GOT3 (cell line): ENCODE measurements at places on chromosomes 6 and 20.

GRCh38 chr6:43809417-43810305 lies 39.6 kb downstream of the VEGFA start:
- DNase-seq, result no peak

DNA sequence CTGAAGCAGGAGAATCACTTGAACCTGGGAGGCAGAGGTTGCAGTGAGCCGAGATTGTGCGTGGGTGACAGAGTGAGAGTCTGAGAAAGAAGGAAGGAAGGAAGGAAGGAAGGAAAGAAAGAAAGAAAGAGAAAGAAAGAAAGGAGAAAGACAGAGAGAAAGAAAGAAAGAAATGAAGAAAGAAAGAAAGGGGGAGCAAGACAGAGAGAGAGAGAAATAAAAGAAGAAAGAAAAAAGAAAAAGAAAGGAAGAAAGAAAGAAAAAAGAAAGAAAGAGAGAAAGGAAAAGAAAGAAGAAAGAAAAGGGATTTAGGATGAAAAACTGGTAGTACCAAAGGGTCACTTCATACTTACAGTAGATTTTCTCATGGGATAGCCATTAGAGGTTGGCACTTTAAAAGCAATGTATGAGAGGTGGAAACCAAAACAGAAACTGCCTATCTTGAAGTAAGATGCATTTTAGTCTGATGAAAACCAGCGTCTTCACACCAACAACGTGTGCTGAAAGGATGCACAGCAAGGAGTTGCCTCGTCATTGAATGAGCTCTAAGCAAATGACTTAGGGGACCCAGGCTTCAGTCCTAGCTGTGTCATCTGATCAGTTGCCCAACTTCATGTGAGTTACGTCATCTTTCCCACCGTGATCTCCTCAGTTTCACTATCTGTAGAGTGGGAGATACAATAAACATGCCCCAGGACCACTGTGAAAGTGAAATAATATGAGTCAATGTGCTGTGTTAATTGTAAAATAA lies 133.9 kb upstream of the NEDD9 start:
- no peak for DNase-seq

DNA sequence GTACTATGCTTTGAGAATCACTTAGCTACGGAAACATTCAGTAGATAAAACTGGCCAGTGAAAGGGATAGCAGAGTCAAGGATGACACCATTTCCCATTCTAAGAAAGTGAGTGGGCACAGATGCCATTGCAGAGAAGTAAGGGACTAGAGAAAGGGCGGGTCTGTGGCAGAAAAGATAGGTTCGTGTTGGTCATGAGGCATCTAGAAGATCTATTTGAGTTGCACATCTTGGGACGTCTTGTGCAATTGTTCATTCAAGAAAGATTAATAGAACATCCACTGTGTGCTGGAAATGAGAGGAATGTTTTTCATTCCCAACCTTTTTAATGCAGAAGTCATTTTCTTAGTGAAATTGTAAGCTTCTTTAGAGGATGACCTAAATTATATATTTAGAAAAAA lies 161.7 kb downstream of the PLCB1 start:
- no peak for DNase-seq

- DNase-seq, result no peak
Measured at GRCh38 chr6:163897669-163898068, 483.2 kb downstream of the QKI start.

- DNase-seq, result no peak
Measured at GRCh38 chr6:125254321-125254720, 47.4 kb downstream of the HDDC2 start.

GRCh38 chr6:128929869-128930268 lies 46.9 kb downstream of the LAMA2 start:
- no peak for DNase-seq

DNA sequence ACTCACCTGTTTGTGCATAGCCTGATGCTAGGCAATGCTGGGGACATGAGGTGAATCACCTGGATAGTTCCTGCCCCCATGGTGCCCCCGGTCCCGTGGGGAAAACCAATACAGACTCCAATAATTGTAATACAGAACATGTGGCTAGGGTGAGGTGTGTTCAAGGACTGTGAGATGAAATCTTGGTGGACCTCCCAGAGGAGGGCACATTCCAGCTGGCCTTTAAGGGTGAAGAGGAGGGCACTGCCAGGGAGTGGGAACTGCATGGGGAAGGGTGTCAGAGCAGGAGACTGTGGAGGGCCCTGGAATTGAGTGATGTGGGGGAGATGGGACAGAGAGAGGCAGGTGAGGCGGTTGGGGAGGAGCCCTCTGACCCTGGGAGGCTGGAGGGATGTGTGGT lies 2.5 kb downstream of the COX4I2 start:
- no peak for DNase-seq

- no peak for DNase-seq
Measured at GRCh38 chr6:135196739-135197510, 15.8 kb downstream of the MYB start.

DNA sequence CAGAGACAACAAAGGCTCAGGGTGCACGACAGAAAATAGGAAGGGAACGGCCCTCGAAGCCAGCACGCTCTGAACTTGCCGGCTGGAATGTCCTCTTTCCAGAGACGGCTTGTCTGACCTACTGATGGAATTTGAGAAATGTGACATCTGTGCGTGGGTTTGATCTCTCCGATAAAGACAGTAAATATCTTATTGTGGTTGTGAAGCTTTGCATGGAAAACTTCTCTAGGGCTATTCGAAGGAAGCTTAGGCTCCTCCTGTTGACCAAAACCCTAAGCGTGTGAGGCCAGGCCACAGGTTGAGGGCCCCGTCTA lies 247.3 kb downstream of the ZNF217 start:
- no peak for DNase-seq

GRCh38 chr6:21087188-21087587 lies 506.4 kb upstream of the SOX4 start:
- DNase-seq, result no peak

GRCh38 chr6:35737413-35738211 lies 780 bp downstream of the ARMC12 start:
- no peak for DNase-seq

DNA sequence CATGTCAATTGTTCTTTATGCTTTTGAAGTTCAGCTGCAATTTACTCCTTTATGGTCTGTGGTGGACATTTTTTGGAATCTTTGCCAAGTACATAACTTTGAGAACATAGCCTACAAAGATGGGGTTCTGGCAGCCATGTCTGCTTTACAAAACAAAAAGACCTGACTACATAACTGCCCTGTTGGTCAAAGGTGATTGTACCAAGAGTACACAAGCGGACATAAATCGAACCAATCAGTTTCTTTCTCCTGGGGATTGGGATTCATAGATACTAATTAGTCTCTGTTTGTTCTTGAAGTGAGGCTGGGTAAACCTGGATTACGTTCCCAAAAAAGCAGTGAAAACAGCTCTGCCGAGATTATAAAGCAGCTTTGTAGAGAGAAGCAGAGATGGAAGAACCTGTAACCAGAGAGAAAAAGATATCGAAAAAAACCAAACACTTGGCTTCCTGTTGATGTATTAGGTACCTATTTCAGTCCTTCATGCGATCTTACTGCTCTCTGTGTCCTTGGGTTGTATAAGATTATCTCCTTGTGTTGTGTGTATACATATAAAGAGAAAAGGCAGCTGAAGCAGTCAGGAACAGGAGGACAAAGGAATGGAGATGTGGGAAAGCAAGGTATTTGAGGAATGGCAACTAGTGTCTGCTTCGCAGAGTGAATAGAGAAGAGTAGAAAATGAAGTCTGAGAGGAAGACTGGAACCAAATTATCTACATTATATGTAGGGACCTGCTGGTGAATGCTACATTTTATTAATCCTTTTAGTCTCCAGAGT lies 2.7 kb upstream of the ZFAND3 start:
- DNase-seq, result no peak

DNA sequence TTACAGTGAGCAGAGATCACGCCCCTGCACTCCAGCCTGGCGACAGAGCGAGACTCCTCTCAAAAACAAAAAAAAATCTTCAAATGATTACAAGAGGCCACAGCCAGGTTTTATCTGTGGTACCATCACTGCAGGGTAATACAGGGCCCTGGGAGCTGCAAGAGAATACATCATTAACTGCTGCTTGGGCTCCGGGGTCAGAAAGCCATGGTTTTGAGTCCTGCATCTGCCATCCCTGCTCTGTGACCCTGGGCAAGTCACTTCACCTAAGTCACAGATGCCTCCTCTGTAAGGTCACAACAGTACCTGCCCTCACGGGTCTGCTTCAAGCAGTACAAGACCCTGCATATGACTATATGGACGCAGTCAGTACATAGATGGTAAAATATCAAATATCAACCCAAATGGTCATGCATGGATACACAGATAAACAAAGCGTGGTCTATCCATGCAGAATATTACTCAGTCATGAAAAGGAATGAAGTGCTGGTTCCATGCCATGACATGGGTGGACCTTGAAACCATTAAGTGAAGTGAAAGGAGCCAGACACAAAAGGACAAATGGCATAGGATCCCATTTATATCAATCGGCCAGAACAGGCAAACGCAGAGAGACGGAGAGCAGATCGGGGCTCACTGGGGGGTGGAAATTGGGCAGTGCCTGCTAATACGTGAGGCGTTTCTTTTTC lies 83.6 kb downstream of the NFATC2 start:
- DNase-seq, result no peak

DNA sequence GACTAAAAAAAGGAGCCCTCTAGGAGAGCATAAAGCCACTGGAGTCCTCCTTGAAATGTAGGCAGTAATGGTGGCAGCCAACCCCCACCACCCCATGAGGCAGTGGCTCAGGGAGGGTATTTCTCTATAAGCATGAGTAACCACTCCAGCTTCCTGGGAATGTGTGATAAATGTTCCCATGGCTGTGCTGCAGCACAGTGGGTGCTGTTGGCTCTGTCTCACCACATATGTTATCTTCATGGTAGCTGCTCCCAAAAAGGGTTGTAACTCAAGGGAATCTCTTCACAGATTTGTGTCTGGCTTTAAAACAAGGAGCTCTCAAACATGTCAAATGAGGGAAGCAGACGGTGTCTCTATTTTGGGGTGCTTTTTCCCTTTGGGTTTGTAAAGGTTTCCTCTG lies 7.5 kb upstream of the PHACTR1 start:
- DNase-seq, result no peak

DNA sequence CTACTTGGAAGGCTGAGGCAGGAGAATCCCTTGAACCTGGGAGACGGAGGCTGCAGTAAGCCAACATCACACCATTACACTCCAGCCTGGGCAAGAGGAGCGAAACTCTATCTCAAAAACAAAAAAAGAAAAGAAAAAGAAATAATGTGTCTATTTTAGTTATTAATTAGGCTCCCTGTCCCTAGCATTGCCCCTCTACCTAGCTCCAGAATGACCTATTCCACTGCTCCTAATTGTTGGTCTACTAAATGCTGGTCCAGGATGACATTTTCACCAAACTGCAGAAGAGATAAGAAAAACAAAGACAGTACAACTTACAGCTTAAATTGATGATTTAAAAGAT lies 429.7 kb upstream of the SOX4 start:
- no peak for DNase-seq

DNA sequence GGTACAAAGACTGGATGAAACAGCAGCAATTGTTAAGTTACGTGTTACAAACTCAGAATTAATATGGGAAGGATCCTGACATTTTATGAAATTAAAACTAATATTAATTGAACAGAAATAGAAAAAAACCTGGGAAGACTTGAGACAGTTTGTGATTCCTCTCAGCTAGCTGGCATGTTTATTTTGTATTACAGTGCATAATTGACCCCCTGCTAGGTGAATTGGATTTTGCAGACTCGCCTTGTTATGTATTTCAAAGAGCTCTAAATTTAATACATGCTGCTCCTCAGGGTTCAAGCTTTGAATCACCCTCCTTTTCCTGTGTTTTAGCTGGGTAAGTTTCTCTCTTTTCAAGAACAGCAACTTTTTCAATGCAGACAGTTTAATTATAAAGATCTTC lies 339.4 kb downstream of the PLCB1 start:
- no peak for DNase-seq

DNA sequence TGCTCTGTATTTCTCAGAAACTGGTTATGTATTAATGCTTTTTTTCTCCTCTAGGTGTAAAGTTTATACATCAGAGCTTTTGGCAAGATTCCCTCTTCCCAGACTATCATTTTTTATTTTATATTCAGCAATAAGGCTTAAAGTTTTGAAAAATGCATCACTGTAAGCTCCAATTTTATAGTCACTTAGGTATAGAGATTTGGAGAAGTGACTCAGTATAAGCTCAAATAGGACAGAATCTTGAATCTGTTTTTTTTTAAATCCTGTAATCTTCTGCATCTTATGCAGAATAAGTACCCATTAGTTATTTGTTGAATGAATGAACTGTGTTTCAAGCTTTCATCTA lies 1.0 kb downstream of the NCOA7 start:
- no peak for DNase-seq

DNA sequence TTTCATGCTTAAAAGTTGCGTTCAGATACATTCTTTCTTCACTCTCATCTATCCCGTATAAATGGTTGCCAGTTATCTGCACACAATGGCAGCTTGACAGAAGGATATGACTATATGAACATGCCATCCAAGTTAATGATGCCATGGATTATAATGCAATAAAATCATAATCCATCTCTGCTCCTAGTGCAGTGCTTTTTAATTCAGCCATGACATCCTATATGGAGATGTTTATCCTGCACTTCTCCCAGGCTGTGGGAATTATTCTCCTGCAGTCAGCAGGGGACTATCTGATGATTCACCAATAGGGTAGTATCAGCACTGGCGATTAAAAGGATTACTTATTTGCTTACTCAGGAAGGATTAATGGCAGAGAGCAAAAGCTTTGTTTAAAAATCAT lies 273.8 kb downstream of the SAMD5 start:
- no peak for DNase-seq

GRCh38 chr20:51171141-51171540 lies 148.2 kb upstream of the KCNG1 start:
- DNase-seq, result no peak

DNA sequence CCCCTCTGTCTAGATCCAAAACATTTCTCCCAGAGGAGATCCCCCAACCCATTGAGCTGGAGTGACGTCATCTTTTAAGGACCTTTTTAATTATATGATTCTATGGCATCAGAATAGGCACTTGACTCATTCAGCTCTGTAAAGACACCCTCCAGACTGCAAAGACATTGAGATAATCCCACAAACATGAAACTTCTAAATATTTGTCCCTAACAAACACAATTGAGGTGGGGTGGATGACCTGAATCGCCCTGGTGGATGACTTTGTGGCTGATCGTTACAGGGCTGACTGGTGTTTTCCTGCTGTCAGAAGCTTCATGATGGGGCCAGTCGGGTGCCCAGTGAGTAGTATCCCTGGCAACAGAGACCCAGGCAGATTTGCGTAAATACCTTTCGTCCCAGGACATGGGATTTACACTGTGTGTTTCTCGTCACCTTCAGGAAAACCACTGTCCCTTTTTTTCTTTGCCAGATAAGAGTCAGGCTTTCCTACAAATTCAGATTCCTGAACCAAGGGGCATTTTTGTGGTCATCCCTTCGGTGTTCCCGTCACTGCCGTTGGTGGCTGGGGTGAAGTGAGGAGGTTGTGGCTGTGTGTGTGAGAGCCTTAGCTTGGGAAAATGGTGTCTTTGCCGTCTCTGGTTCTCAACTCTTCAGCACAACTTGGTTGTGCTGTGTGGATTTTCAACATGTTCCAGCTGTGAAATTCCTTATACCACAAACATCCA lies 5.3 kb upstream of the PCK1 start:
- no peak for DNase-seq

- no peak for DNase-seq
Measured at GRCh38 chr20:35311409-35311808, 19.2 kb upstream of the FAM83C start.

- no peak for DNase-seq
Measured at GRCh38 chr6:88983532-88983931, 20.1 kb upstream of the RNGTT start.

GRCh38 chr6:50087231-50087954 lies 37.7 kb upstream of the DEFB112 start:
- DNase-seq, result no peak

- DNase-seq, result no peak
Measured at GRCh38 chr20:11838076-11838636, 79.5 kb upstream of the BTBD3 start.
